ENCODE measurements at places on chromosomes 2 and 18. TPM values are rescaled to one million over a fixed set of nuclear protein-coding genes. Genes with fewer than 3 reads are reported as not detected.

DNA sequence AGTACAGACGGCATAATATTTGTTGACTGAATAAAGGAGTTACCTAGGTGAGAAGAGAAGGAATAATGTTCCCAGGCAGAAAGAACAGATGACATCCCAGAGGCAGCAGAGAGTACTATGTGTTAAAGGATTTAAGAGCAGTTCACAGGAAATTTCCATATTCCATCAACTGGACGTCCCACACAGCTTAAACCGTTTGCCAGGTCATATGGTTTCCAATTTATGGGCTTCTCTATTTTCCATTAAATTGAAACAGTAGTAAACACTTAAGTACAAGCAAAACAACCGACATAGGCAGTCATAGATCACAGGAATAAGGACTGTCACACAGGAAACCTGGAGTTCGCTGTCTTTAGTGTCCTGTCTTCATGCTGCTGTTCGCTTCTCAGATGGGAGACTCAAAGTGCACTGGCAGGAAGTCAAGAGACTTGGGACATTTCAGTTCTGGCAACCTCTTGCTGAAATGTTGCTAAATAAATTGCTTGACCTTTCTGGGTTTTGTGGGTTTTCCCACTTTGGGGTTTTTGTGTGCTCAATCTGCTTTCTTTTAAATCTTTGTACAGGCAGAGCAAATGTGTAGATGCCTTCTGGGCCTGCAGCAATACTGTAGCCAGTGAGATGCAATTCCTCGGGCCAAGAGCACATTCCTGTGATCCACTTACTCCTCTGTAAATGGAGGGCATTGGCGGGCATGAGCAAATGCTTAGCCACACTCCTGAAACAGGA lies 5.8 kb upstream of the PIEZO2 start:
- DNase-seq: peak; percentile 52

GALNT14 gene
- 0.20 TPM for total RNA-seq

- no peak for DNase-seq
These were observed 457 bp upstream of the SP9 start for GRCh38 chr2:174334278-174334715.

DNA sequence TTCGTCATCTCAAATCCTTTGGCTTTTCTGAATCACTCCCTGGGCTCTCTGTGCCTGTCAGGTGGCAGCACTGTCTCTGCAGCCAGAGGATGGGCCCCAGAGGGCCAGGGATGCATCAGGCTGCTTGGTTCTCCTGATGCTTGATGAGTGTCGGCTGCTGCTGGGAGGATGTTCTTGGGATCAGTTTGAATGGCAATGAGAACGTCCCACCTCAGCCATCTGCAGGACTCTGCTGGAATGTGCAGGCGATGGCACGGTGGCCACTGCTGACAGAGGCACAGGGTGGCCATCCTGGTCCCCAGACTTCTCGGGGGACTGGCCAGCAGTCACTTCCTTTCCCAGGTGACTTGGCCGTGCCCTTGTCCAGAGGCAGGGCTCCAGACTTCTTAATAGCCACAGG lies 146.0 kb downstream of the FAM210A start:
- DNase-seq: no peak

DNA sequence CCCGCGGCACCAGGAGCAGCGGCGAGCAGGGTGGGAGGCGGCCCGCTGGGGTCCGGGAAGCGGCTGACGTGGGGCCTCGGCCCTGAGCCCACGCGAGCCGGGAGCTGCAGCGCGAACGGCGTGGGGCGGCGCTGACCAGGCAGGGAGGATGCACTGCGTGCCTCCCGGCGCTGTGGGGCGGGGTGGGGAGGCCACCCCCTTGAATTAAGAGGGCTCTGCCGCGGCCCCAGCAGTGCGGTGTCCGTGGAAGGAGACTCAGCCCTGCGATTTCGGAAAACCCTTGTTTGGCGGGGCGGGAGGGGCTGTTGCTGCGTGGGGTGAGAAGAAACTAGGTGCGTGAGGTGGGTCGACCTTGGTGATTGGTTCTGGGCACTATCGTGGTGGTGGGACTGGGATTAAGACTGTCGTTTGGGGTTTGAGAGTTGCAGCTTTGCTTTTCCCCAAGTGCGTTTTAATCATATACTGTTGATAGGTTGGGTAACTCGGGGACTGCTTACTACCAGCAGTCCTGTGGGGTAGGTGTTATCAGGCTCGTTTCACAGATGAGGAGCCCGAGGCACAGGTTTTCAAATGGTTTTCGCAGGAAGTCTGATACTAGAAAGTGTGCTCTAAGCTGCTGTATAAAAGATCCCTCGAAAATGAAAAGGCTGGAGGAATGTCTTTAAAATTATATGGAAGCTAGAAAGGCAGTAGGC lies 722 bp downstream of the ACSL3 start:
- peak; percentile 22 for DNase-seq

MBD2 gene
- total RNA-seq: 49.7 TPM
